PC-3 (cell line): ENCODE measurements at places on chromosomes 3 and 15. TPM values are rescaled to one million over a fixed set of nuclear protein-coding genes. Genes with fewer than 3 reads are reported as not detected.

GRCh38 chr15:85755942-85756341, 38.8 kb downstream of the KLHL25 start:
- DNase-seq, result no peak

DNA sequence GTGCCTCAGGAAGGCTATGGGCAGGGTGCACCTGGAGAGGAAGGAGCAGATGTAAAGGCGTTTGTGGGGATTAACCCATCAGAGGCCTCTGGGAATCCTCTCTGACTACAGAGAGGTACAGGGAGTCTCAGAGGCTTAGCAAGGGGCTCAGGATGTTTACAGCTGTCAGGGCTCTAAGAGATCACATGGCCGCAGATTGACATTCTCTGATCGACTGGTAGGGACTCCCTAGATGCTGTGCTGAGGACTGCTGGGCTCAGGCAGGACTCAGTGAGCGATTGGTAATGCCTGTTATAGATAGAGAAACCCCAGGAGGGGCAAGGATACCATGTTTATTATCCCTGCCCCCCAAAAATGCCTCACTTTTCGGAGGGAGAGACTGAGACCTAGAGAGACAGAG, 103.5 kb downstream of the CORO2B start:
- no peak for DNase-seq

PLA2G4E gene
- total RNA-seq, result not detected in 2 replicates

GOLGA8O gene
- 0.47 TPM in 1 of 2 replicates, not detected in the other for total RNA-seq

GOLGA8S gene
- not detected in 2 replicates for total RNA-seq

NR2E3 gene
- total RNA-seq, result 0.35 and 0.77 TPM in 2 replicates
